GM13976 (cell line): ENCODE measurements at places on chromosomes 7 and 10.

GRCh38 chr7:84294847-84295455 lies 100.4 kb upstream of the SEMA3A start:
- no peak for DNase-seq

- no peak for DNase-seq
These were observed 37.2 kb downstream of the NKX6-2 start for GRCh38 chr10:132748545-132749370.

DNA sequence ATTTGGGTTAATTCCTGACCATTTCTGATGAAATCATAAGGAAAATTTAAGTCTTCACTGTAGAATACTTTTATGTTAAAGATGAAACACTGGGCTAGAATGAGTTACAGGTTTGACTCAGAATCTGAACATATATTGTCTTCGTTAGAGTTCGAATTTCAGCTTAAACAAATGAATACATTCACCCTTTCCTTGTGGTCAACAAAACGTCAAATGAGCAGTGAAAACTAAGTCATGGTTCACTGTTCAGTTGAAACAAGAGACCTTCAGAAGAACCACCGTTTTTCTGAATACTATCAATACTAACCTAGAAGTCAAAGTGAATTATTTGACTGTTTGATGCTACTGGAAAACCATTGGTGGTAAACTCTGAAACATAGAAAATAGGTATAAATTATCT lies 235.2 kb upstream of the ZWINT start:
- DNase-seq, result no peak

DNA sequence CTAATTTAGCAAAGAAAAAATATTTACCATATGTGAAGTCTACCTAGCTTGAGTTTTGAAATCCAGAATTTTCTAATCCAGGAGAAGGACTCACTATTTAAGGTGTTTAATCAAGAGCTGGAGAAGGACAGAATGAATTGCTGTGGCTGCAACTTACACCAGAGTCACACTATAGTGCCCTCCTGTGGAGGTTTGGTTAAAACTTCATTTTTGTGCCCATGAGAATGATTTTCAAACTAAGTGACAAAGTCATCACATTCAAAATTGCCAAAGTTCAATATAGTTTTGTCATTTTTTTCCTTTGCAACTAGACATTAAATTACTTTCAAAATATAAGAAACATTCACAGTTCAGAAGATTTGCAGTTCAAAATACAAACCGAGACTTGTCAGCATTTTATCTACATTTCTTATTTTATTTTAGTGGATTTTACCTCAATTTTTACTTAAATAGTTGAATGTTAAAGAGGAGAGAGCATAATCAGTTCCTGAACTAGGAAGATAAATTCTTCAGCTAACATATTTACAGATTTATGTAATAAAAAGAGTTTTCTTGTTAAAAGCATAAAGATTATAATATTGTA lies 70.7 kb downstream of the CABCOCO1 start:
- DNase-seq, result peak; percentile 8

DNA sequence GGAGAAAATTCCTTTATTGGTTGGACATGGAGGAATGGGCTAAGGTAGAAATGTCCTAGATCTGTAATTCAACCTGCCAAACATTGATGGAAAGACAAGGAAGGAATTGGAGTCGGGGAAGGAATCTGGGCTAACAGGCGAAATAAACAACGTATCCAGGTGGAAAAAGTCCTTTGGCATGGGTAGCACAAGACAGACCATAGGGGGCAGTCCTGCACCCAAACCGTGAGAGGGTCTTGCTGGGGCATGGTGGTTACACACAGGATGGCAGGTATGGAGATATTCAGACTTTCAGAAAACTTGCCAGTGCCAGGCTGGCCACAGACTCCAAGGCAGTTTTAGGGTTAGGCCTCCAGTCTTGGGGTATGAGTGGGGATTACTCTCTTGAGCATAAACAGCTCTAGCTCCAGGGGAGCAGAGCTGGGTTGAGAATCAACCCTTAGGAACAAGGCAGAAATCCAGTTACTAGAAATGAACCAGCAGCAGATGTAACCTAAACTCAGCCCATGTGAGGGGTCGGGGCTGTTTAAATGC lies 188.6 kb upstream of the GDF10 start:
- DNase-seq, result no peak

GRCh38 chr10:46325021-46325420 lies 38.2 kb downstream of the ANTXRL start:
- no peak for DNase-seq

GRCh38 chr7:81503336-81503735 lies 266.5 kb downstream of the HGF start:
- DNase-seq, result no peak

DNA sequence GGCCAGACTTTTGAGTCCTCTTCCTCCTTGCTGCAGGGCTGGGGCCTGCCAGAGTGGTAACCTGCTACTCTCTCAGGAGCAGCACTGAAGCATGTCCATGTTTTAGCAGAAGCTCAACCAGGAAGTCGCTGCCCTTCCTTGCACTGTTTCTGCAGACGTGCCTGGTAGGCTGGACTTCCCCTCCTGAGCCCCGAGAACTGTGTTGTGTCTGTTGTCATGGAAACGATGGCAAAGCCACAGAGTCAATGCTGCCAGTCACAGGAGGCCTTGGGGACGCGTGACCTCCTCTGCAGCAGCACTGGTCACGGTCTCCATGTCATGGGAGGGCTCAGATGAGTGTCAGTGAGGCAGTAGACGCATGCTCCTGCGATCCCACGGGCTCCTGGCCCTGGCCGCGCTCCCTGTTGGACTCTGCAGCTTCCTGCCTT lies 145.5 kb downstream of the FANK1 start:
- peak; percentile 93 for DNase-seq

GRCh38 chr10:79995979-79996634 lies 47.2 kb upstream of the SFTPD start:
- no peak for DNase-seq

DNA sequence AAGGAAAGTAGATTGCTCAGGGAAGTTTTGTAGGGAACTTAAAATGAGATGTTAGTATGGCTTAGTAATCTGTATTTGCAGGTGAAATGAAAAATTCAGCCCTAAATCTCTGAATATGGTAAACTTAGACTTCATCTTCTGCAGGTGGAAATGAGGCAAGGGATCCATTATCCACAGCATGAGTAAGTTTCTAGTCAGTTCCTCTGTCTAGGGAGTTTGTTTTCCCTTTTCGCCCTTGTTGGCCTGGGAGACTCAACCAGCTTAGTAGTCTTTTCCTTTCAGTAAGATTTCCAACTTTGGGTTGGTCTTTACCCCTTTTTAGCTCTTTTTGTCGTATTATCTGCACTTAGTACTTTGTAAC lies 65.6 kb downstream of the ZEB1 start:
- no peak for DNase-seq

- DNase-seq, result no peak
These were observed 6.3 kb downstream of the NRAP start for GRCh38 chr10:113657544-113657943.

- no peak for DNase-seq
These were observed 680.2 kb downstream of the SDK1 start for GRCh38 chr7:3981281-3981680.

DNA sequence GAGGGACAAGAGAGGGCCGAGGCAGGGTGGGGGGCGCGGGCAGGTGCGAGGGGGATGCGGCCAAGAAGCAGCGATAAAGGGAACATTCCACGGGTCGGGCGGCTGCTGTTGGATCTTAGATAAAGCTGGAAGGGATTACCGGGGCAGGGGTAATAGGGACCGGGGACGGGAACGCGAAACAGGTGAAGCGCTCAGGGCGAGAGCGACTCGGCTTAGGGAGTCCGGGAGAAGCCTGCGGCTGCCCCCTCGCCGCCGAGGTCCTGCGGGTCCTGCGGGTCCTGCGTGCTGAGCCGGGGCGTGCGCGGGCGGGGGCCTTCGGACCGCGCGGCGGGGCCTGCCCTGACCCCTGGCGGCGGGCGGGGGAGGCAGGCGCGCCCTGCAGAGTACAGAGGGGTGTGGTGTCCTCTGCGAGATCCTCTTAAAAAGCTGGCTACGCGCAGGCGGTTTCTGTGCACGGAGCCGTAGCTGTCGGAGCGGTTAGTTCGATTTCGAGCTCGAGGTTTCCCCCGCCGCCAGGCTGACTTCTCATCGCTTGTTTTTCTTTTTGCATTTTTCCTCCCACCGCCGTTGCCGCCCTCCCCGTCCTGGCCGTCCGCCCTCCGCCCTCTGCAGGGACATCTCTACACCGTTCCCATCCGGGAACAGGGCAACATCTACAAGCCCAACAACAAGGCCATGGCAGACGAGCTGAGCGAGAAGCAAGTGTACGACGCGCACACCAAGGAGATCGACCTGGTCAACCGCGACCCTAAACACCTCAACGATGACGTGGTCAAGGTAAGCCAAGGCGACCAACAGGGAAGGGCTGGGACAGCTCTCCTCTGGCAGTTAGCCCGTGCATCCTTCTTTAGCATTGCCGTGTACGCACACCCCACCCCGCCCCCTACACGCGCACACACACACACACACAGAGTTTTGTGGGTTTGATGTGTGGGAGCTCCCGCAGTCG lies 1.4 kb downstream of the CAV1 start:
- DNase-seq, result peak; percentile 94

GRCh38 chr7:147013825-147014224 lies 897.2 kb downstream of the CNTNAP2 start:
- DNase-seq, result no peak

- DNase-seq, result no peak
These were observed 137.6 kb downstream of the NRP1 start for GRCh38 chr10:33196710-33197491.

GRCh38 chr10:6601246-6601805 lies 21.2 kb upstream of the PRKCQ start:
- no peak for DNase-seq

DNA sequence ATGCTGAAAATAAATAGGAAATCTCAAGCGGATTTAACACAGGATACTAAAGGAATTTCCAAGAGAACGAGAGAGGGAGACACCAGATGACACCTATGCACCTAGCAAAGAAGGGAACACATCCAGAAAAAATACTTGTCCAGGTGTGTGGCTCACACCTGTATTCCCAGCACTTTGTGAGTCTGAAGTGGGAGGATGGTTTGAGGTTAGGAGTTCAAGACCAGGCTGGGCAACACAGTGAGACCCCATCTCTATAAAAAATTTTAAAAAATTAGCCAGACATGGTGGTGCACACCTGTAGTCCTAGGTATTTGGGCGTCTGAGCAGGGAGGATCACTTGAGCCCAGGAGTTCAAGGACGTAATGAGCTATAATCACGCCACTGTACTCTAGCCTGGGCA lies 11.2 kb upstream of the CAPZA2 start:
- DNase-seq, result no peak

DNA sequence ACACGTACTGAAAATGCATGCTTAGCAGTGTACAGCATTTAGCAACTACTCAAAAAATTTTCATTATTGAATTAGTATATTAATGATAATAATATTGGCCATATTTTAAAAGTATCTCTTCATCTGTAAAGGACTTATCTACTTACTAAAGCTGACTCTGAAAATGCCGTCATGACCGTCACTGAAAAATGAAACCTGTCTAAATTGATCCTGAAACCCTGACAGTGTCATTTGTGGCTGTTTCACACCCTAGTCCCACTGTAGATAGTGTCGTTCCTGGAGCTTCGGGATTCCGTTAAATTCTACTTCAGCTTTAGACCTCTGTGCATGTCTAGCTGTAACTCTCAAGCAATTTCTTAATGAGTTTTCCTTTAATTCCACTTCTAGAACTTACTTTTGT lies 35.8 kb upstream of the EZH2 start:
- peak; percentile 52 for DNase-seq

- DNase-seq, result no peak
These were observed 25.5 kb upstream of the EZH2 start for GRCh38 chr7:148909568-148909967.

GRCh38 chr7:16066805-16067459 lies 354.4 kb downstream of the CRPPA start:
- no peak for DNase-seq

- no peak for DNase-seq
These were observed 9.6 kb downstream of the PKD1L1 start for GRCh38 chr7:47938574-47939165.

GRCh38 chr7:48938539-48939295 lies 14.4 kb downstream of the CDC14C start:
- no peak for DNase-seq

- no peak for DNase-seq
These were observed 254.1 kb downstream of the ZMYND11 start for GRCh38 chr10:389261-389790.

GRCh38 chr10:69745698-69746097 lies 56.0 kb upstream of the COL13A1 start:
- no peak for DNase-seq

DNA sequence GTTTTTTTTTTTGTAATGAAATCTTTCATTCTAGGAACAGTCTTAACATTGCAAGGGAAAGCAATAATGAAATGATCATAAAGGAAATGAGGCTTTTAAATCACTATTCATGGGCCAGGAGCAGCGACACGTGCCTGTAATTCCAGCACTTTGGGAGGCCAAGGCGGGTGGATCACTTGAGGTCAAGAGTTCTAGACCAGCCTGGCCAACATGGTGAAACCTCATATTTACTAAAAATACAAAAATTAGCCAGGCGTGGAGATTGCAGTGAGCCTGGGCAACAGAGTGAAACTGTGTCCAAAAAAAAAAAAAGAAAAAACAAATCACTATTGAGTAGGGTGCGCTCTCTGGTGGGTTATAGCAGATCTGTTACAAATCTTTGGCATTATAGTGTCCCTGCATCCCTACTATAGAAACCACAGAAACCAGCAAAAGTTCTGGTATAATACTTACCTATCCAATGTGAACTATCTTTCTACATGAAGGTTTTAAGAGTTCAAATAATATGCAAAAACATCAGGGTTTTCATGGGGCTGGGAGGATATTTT lies 72.1 kb downstream of the GLI3 start:
- no peak for DNase-seq

GRCh38 chr7:43906331-43907010 lies at the start of gene URGCP:
Gene URGCP, minus strand, starts transcription at chr7:43906596. Its CDS starts 21 bp downstream, at chr7:43906575.
- DNase-seq, result peak; percentile 90

- DNase-seq, result peak; percentile 58
These were observed 190.8 kb downstream of the MLLT10 start for GRCh38 chr10:21724687-21725367.

- no peak for DNase-seq
These were observed 2.2 kb upstream of the EPC1 start for GRCh38 chr10:32349199-32349585.

DNA sequence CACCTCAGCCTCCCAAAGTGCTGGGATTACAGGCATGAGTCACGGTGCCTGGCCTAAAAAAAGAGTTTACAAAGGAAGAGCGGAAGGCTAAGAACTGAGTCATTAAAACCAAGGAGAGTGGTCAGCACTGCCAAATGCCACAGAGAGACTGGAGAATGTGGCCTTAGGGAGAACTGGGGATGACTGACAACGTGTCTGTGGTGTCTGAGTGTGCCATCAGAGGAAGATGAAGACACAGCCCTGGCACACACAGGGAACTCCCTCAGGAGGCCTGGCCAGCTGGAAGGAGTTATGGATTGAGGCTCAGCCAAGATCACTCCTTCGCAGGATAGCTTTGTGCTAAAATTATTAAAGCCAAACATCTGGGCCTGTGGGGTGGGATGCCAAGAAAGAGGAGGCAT lies 3.9 kb upstream of the INA start:
- no peak for DNase-seq

- no peak for DNase-seq
These were observed 1.5 kb downstream of the PKD1L1 start for GRCh38 chr7:47946581-47947354.
